ENCODE measurements at places on chromosomes 5 and 9.

GRCh38 chr5:168886157-168886556, 307.0 kb upstream of the PANK3 start:
- no peak for DNase-seq

DNA sequence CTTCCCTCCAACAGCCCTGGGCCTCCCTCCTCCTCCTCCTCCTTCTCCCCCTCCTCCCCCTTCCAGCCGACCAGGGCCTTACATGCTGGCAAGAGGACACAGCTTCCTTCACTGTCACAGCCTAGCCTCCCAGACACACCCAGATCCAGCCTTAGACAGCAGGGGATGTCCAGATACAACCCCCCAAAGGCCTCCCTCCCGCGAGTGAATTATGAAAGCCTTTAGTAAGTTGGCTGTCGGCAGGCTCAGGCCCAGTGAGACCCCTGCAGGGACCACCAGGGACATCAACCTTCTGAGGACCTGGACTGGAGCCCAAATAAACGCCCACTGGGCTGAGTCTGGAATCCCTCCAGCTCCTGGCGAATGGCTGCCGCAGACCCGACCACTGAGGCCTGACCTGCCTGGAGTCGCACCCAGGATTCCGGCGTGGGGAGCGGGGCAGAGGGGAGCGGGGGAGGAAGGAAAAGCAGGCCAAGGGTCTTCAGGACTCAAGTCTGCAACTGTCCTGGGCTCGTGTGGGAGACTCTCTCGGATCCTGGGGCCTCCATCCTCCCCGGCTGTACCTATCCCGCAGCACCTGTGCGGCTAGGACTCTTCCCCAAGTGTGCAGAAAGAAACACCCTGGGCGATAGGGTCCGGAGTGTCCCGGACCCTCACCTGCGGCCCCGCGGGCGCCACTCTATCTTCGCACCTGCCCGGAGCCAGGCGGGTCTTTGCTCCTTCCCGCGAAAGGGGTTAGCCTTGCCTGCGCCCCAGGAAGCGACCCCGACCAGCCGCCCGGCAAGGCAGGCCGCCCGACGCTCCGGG, 705 bp downstream of the SEPTIN8 start:
- DNase-seq = no peak

- no peak for DNase-seq
Measured at GRCh38 chr9:92640398-92641091, 29.4 kb downstream of the IPPK start.

DNA sequence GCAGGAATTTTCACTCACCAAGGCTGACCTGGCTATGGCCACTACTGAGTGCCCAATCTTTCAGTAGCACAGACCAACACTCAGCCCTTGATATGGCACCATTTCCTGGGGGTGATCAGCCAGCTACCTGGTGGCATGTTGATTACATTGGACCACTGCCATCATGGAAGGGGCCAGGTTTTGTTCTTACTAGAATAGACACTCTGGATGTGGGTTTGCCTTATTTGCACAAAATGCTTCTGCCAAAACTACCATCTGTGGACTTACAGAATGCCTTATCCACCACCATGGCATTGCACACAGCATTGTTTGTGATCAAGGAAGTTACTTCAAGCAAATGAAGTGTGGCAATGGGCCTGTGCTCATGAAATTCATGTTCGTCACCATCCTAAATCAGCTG, 69.7 kb upstream of the SH3GL2 start:
- DNase-seq = no peak

GRCh38 chr5:56128113-56128512, 105.0 kb downstream of the ANKRD55 start:
- no peak for DNase-seq

GRCh38 chr5:139473105-139473504, 2.3 kb downstream of the SMIM33 start:
- no peak for DNase-seq

- no peak for DNase-seq
Measured at GRCh38 chr5:169534311-169534880, 49.2 kb upstream of the SPDL1 start.

GRCh38 chr9:110241260-110241857, 14.9 kb downstream of the TXN start:
- no peak for DNase-seq

GRCh38 chr9:28503573-28503972, 930.3 kb upstream of the C9orf72 start:
- no peak for DNase-seq

- DNase-seq = no peak
Measured at GRCh38 chr5:83972909-83973308, 252.3 kb upstream of the HAPLN1 start.

DNA sequence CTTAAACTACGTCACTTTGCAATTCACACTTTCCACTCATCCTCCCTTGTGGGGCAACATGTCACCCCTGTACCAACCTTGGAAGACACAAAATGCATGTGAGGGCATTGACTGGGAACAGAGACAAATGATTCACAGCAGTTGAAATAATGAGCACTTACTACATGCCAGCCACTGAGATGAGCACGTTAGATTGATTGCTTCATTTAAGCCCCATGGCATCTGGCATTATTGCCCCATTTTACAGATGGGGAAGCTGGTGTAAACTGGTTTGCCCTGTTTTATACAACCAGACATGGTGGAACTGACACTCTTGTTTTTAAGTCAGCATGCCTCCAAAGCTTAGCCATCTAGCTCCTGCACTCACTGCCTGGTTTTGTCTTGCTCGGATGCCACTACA, 204.7 kb downstream of the PAPPA start:
- DNase-seq = no peak

GRCh38 chr9:121576281-121577075, 75.0 kb upstream of the DAB2IP start:
- no peak for DNase-seq

GRCh38 chr9:847505-847904, 6.0 kb downstream of the DMRT1 start:
- no peak for DNase-seq

- no peak for DNase-seq
Measured at GRCh38 chr5:75203604-75204003, 33.1 kb downstream of the ANKRD31 start.

- no peak for DNase-seq
Measured at GRCh38 chr5:133754575-133755169, 142.3 kb upstream of the FSTL4 start.

GRCh38 chr9:34032631-34033030, 16.1 kb downstream of the UBAP2 start:
- no peak for DNase-seq

DNA sequence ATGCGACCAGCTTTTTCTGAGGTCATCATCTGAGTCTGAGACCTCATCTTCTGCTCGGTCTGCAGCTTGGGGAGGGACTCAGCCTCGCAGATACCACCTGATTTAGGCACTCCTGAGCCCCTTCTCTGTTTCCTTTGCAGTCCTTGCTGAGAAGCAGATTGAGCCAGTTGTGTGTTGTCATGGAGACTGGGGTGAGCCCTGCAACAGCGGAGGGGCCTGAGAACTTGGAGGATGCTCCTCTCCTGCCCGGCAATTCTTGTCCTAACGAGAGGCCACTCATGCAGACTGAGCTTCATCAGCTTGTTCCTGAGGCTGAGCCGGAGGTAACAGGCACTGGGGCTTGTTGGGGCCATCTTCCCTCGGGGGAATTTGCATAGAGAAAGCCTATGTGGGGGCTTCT, 19.2 kb downstream of the TEX53 start:
- no peak for DNase-seq

GRCh38 chr5:69206528-69207190, 17.3 kb downstream of the CENPH start:
- no peak for DNase-seq

DNA sequence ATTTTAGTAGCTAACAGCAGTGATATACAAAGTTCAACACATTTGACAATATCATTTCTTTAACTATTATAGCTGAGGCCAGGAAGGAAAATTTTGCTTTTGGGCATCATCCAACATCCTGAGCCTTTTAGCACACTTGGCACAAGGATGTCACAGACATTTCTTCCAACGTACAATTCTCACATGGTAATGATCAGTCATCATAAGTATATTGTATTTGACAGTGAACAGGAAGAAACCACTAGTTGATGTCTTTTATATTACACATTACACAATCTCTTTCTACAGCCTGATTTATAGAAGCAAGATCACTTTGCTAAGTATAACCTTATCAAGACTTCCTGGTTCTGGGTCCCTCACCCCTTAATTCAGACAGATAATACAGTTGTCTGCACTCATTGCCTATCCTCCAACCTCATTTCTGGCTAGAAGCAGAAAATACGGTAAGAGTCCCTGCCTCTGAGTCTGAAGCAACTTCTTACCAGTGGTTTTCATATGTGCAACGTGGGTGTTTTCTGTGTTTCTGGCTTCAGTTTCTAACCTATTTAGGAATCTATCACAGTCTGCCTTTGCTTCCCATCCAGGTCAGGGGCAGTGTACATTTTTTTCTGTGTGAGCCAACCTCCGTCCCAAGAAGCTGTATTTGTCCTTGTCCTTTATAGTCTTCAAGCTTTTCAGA, 167.8 kb downstream of the PAM start:
- no peak for DNase-seq

GRCh38 chr9:33167972-33168461, 881 bp upstream of the B4GALT1 start:
- no peak for DNase-seq

DNA sequence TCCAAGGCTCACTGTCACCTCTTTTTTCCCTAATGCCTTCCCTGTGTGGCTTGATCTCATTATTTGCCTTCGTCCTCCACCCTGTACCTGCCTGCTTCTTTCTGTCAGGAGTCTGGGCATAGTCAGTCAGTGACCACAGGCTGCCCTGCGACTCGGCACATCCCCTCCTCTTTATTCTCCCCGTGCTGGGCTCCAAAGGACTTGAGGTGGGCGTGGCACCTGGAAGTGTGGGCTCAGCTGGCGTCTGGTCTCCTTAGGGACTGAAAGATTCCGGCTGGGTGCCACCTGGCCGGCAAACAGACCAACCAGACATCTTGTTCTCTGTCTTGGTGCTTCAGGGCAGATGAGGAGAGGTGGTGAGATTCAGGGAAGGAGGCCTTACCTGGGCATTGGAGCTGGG, 29.6 kb upstream of the PRDM12 start:
- DNase-seq = peak; percentile 89

- no peak for DNase-seq
Measured at GRCh38 chr9:120066315-120066714, 513.7 kb downstream of the CDK5RAP2 start.

DNA sequence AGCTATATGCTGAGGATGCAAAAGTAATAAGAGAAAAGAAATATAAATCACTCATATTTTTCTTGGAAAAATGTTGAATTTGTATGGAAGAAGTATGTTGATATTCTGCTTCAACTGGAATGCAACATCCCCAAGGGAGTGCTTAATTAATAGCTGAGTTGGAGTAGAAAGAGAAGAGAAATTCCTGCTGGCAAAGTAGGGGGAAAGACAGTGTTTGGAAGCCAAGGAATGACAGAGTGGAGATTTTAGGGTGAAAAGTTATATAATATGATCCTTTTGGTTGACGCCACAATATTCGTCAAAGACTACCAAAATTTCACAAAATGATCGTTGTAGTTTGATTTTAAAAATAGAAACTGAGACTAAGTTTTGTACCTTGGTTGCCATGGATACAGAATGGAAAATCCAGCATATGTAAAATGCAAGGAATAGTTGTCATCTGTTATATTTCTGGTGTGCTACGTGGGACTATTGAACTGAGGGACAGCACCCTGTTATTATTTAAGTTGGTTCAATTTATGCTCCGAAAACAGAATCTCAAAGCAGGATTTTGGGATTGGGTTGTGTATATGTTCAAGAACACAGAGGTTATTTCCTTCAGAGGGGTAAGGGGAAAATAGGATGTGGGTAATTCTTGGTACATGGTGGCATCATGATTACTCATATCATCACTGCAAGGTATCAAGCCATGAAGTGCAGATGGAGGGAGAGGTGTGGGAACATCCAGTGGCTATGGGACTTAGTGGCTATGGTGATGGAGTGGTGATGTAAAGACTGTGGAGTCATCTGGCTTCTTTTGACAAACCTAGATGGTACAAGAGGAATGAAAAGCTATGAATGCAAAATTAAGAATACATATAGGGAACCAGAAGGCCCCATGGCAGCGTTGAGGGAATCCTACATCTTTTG, 61.0 kb downstream of the SUB1 start:
- no peak for DNase-seq

- no peak for DNase-seq
Measured at GRCh38 chr5:103298607-103299188, 40.1 kb downstream of the MACIR start.

GRCh38 chr5:96259151-96259772, 173.8 kb downstream of the PCSK1 start:
- no peak for DNase-seq

GRCh38 chr9:76886318-76886717, 19.6 kb downstream of the PRUNE2 start:
- DNase-seq = no peak

GRCh38 chr5:144582066-144582465, 411.4 kb downstream of the KCTD16 start:
- DNase-seq = no peak

GRCh38 chr5:61362796-61363368, 30.8 kb downstream of the ZSWIM6 start:
- no peak for DNase-seq

- no peak for DNase-seq
Measured at GRCh38 chr5:132046880-132047299, 13.6 kb upstream of the IL3 start.

- DNase-seq = peak; percentile 68
Measured at GRCh38 chr9:94554439-94555331, at the start of gene PCAT7. TSS of gene PCAT7 (plus strand) at chr9:94555083.

DNA sequence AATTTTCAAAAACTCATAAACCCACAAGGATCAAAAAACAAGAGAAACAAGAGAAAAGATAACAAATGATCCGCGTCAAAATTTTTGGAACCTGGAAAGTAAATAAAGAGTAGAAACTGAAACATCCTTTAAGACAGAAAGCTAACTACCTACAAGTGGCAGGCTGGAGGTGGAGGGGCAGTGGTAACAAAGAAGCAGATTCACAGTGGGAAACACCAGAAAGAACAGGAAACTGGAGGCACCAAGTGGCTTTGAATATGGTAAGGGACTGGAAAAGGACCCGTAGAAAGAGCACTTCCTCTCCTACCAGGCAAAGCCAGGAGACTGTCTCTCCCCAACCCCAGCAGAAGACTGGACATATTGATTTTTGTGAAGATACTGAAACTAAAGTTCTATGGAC, 100.6 kb upstream of the TARS1 start:
- DNase-seq = no peak

GRCh38 chr9:34579808-34580163, 9.7 kb downstream of the CNTFR start:
- no peak for DNase-seq

GRCh38 chr9:121059998-121060636, 10.0 kb upstream of the C5 start:
- DNase-seq = peak; percentile 78

DNA sequence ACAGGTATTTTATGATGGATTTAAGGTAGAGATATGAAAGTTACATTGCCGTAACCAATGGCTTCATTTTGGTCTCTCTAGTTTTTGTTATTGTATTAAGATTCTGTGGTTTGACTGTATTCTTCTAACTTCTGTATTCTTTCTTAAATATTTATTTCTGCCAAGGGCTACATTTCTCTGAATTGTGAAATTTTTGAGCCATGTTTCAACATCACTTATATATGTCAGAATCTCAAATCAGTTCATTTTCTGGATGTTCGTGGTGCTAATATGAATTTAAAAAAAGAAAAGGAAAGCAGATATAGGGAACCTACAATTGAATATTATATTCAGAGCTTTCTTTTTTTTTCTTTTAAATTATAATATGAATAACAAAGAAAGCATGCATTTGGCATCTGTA, 142.7 kb downstream of the ANXA1 start:
- DNase-seq = no peak

GRCh38 chr9:34591248-34591916, 1.9 kb upstream of the CNTFR start:
- no peak for DNase-seq

- DNase-seq = no peak
Measured at GRCh38 chr9:36126016-36126730, 10.4 kb upstream of the GLIPR2 start.

GRCh38 chr5:67395790-67396418, 199.3 kb upstream of the CD180 start:
- no peak for DNase-seq

All from NCI-H2171 (cell line).